Stimulated activated CD4-positive, alpha-beta T cell treated with anti-CD3 and anti-CD28 coated beads, Interleukin-1b, Interleukin-23, amount 100 ng/mL, for 4 hours (primary cell): ENCODE measurements at places on chromosomes 2 and 18.

DNA sequence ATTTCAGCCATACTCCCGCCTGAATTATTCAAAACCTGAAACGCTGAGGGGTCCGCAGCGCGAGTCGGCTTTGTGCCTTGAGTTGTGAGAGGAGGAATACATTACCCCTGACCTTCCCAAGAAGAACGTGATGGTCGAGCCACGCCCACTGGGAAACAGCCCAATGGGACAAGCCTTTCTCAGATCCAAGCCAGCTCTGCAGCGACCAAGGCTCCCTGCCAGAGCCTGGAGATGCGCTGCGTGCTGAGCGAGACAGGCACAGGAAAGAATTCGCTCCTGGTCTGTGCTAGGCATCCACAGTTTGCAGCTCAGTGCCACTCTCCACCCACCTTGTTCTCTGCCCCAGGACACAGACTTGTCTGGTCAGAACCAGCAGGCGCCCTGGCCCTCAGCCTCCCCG is 74.1 kb upstream of the GLI2 start:
- no peak for DNase-seq

DNA sequence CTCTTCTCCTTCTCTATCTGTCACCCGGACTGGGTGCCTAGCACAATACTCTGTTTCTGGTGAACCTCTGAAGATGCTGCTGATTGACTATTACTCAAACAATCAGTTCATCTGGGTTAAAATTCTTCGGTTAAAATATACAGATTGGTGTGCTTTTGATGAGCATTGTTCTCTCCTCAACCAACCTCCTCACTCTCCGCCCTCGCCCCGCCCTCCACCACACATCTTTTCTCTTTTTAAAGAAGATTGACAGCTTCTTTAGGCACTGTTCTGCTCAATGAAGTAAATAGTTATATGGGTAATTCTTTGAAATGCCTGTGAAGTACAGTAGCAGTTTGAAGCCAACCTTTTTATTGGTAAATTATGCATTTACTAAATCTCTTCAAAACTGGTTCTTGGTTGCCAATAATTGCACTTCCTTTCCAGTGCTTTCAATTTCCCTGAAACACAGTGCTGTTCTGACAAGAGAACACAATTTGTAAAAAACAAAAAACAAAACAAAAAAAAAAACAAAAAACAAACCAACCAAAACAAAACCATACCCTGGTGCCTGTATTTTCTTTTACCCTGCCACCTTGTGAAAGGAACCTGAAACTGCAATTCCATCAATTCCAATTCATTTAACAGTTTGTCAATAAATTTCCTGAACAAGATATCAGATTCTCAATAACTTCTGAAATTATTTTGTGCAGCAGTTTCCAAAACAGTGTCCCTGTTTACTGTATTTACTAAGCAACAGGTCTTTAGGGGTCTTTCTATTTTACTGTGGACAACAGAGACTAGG is 188.6 kb downstream of the LRP1B start:
- no peak for DNase-seq

GRCh38 chr18:13328213-13328612 is 109.7 kb downstream of the LDLRAD4 start:
- DNase-seq, result no peak

DNA sequence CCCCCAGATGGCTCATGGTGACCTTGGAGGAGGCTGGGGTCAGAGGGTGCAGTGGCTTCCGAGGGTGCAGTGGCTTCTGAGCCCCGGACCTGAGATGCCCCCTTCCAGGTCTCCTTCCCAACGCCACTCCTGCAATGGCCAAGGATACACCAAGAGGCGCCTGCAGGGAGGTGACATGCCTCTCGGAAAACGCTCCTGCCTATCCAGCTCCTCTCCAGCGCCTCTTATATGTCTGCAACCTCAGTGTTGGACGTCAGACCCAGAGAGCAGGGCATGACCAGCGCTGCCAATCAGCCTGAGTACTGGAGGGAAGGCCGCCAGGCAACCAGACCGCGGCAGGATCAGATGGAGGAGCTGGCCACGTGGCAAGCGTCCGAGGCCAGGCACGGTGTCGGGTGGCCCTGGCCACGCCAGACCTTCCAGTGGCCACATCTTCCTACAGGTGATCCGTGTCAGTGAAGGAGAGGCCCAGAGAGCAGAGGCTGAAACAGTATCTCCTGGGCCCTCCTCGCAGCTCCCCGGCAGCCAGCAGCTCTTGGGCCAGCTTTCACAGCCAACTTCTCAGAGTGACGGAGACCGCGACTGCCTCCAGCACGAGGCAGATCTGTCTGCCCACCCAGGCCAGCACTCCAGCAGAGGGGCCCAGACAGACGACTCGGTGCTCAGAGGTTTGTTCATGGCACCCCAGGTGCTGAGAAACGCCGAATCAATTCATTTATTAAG is 199.5 kb upstream of the SALL3 start:
- no peak for DNase-seq

DNA sequence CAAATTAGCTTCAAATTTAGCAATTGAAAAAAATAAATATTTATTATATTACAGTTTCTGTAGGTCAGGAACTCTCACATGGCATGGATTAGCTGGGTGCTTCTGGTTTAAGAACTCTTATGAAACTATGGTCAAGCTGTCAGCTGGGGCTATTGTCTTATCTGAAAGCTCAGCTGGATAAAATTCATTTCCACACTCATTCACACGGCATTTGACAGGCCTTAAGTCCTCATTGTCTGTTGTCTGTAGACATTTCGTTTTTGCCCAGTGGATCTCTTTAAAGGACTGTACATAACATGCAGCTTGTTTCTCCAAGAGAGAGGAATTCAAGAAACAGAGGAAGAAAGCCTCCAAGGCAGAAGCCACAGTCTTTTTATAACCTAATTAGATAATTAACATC is 1556.8 kb upstream of the SLC39A10 start:
- DNase-seq, result no peak

DNA sequence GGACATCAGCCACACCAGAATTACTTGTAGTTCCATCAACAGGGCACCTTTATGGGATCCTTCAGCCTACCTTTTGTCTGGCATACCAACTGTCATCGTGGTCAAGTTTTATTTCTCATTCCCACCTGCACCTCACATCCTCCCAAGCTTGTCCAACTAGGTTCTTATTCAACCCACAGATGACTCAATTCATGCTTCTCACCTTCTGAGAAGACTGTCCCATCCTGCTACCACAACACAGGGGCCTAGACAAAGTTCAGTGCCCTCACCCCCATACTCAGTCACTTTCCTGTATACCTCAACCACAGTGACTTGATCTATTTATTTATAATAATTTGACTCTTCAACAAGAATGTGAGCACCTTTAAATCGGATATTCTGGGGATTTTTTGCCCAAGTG is 114.4 kb upstream of the ACVR1C start:
- DNase-seq, result no peak

GRCh38 chr2:144519934-144520731 is at the start of gene ZEB2:
Gene ZEB2, minus strand, starts transcription at chr2:144520119. Its CDS starts 2,769 bp downstream, at chr2:144517350.
- no peak for DNase-seq

- DNase-seq, result no peak
Measured at GRCh38 chr2:85174943-85175342, 41.8 kb downstream of the TCF7L1 start.

DNA sequence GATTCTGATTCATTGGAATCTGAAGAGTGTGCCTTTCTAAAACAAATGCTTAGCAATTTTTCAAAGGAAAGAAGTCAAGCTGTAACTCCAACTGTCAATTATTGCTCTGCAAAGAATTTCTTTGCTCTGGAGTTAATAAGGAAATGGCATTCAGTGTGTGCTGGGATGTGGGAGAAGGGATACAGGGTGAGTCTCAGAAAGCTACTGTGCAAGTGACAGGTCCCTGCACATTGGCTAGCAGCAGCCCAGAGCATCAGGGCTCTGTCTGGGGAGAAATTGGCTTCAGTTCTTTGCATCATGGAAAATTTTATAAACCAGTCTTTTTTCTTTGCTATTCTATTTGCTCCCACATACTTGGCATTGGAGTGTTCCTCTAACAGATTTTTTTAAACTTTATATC is 1.1 kb upstream of the SYT4 start:
- no peak for DNase-seq

DNA sequence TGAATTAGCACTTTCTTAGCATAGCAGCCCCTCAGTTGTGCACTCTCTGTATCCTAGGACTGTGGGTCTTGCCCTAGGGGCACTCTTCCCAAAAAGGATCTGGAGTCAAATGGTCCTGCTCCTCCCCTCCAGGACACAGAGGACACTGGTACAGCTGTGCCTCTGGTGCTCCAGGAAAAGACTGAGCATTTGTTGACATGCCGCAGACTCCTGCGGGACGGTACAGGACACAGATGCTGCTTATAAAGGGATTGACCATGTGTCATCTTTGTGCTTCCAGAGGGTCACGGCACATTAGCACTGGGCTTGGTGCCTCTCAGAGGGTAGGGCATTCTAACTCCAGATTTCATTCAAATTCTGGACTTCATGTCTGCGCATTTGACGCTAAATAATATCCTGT is 110.5 kb downstream of the KLF7 start:
- no peak for DNase-seq

GRCh38 chr2:178197791-178198190 is 3.5 kb downstream of the OSBPL6 start:
- no peak for DNase-seq

DNA sequence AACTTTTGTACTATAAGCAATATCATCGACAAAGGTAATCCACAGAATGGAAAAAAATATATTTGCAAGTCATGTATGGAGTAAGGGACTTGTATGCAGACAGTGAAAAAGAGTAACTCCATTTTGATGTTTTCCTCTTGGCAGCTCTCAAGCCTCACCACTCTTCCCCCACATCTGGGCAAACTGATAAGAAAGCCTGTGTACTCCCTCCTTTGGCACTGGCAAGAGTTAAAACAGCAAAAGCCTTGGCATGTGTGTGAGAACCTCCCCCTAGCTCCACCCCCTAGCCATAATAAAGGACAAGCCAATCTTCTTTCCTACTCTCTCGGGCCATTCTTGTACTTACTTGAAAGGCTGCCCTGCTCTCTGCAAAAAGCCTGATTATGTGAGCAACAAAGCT is 335.2 kb downstream of the LRATD1 start:
- DNase-seq, result no peak

DNA sequence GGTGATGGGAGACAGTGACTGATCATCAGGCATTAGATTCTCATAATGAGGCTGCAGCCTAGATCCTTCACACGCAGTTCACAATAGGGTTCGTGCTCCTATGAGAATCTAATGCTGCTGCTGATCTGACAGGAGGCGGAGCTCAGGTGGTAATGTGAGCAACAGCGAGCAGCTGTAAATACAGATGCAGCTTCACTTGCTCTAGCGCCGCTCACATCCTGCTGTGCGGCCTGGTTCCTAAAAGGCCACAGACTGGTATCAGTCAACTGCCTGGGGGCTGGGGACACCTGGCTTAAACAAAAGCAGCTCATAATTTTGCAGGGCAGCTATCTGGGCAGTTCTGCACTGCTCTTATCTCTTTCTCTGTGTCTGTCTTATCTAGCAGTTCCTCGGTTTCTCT is 20.4 kb upstream of the CD226 start:
- DNase-seq, result no peak

GRCh38 chr2:26469092-26469710 is 8.7 kb downstream of the OTOF start:
- peak; percentile 55 for DNase-seq

DNA sequence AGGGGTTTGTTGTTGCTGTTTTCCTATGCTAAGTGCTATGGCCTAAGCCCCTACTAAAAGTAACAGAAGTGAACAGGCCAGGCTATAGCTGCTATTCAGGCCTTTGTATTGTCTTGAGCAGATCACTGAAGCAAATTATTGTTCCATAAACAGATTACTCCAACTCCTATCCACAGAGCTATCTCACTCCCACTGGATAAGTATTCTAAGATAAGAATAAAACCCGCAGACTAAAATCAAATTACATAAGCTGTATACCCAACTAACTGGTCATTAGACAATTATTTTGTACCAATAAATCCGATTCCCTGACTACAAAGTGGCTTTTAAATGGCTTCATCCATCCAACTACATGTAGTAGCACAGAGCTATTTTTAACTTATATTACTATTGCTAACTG is 74.3 kb downstream of the THADA start:
- no peak for DNase-seq

GRCh38 chr2:210392469-210392881 is 77.5 kb upstream of the MYL1 start:
- no peak for DNase-seq

DNA sequence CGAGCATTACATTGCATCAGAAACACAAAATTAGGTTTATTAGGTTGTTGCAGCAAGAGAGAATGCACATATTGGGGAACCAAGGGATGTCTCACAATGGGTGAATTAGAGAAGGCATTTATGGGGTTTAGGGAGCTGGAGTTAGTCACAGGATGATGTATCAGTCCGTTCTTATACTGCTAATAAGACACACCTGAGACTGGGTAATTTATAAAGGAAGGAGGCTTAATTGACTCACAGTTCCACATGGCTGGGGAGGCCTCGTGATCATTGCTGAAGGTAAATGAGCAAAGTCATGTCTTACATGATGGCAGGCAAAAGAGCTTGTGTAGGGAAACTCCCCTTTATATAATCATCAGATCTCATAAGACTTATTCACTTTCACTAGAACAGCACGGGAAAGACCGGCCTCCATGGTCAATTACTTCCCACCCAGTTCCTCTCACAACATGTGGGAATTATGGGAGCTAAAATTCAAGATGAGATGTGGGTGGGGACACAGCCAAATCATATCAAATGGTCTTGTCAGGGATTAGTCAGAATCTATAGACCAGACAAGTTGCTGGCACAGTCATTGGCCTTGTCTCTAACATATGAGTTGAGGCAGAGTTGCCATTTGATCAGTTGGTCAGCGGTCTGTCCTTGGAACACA is 61.9 kb upstream of the RBMS1 start:
- no peak for DNase-seq

- DNase-seq, result no peak
Measured at GRCh38 chr2:112691881-112692281, 28.9 kb upstream of the NT5DC4 start.

DNA sequence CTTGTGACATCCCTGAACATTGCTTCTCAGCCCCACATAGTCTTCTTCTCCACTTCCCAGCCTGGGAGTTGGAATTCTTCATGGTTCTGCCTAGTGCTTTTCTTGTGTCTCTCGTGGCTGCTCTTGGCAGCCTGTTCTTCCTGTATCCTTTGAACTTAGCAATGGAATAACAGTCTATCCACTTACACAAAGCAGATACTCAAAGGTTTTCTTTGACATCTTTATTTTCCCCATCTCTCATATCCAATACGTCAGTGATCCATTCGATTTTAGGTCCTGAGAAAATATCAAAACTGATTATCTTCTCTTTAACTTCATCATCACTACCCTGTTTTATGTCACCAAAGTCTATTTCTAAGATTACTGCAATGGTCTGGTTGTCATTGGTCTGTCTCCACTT is 1091.2 kb upstream of the PIK3C3 start:
- no peak for DNase-seq

- DNase-seq, result no peak
Measured at GRCh38 chr2:122019724-122020123, 264.3 kb downstream of the TSN start.

- DNase-seq, result no peak
Measured at GRCh38 chr18:48609820-48610815, 71.3 kb downstream of the CTIF start.

- no peak for DNase-seq
Measured at GRCh38 chr2:37026050-37026449, 58.1 kb downstream of the HEATR5B start.
